ENCODE measurements at places on chromosomes 2 and 18.
A peak's percentile ranks its signal among the peaks of the same experiment; 100 is the strongest.

GRCh38 chr2:237060534-237061312 lies 25.0 kb upstream of the COPS8 start:
- DNase-seq: peak; percentile 49

DNA sequence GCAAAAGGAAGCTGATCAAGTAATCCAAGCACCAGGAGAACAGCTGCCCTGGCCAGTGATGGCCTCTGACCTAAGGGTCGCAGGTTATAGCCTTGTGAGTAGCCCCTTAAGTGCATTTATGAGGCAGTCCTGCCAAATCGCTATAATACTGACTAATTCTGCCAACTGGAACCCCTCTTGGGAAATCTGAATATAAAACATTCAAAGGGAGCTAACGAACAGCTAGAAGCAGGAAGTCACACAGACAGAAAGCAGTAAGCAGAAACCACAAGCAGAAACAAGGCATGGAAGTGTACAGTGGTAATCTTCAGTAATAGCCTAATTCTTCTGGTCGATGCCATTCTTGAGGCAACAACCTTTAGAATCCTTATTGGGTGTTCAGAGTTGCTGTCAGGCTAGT lies 521.3 kb downstream of the METTL4 start:
- DNase-seq: no peak

GRCh38 chr18:13376841-13377351 lies 158.3 kb downstream of the LDLRAD4 start:
- peak; percentile 46 for DNase-seq

DNA sequence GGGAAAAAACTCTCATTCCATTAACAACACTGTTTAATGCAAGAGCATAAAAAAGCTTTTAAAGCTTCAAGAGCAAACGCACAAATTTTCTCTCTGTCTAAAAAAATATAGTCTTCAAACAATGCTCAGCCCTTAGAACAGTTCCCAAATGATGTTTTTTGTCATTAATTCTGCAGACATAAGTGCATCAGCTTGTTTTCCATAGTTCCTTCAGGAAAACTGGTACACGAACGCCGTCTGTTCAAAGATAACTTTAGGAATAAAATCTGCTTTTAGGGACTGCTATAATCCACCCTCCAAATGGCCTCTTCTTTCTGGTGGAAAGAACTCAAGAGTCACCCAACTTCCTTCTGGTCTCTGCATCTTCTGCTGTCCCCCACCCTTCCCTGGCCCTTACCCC lies 98.2 kb upstream of the SLC66A3 start:
- no peak for DNase-seq

DNA sequence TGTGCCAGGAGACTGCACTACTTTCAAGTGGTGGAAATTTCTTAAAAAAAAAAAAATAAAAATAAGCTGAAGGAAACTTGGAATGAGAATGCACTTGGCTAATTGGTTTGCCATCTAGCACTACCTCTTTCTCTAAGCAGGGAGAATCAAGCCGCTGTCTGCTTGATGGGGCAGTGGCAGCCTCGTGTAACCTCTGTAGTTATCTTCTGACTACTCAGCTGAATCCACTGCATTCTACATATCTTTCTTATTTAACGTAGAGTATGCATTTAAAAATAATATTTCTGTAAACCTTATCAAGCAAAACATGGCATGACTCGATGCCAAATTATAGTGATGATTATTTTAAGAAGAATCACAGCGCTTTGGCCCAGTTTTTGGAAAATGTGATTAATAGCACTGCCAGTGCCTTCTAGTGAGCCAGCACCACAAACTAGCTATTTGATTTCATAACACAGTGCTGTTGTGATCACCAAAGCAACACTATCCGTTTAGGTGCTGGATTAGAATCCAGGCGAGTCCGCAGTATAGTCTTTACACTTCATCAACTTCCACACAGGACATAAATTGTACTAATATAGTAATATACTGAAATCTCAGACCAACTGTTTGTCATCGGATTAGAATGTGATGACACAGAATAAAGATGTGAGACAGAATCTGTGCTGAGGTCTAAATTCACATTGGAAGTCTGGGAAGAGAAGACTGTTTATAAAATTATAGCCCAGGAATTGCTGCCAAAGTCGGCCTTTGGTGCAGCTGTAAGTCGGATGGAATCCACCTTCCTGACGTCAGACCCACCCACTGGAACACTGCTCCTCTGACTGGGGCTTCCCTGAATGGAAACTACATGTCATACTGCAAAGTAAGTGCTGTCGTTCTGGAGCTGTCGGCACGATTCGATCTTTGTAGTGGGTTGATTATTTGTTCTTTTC lies 136.5 kb upstream of the ETAA1 start:
- no peak for DNase-seq

GRCh38 chr2:64593035-64593655 lies 60.6 kb downstream of the SERTAD2 start:
- no peak for DNase-seq

GRCh38 chr2:223887127-223887526 lies 49.7 kb upstream of the AP1S3 start:
- DNase-seq: no peak

DNA sequence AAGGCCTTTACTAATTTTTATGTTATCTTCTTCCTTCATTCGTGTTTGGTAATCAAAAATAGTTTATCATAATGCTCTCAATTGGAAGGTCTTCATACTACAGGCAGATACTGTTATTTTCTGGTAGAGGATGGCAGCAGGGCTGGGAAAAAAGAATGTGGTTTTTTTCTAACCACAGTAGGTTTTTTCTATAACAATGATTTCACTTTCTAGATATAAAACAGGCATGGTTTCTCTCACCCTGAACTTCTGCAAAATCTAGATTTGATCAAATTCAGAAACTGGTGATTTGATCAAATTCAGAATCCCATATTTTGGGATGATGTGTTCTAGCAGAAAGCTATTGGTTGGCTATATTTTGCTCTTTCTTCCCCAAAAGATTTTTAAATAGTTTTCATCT lies 27.6 kb downstream of the BCL11A start:
- DNase-seq: no peak

DNA sequence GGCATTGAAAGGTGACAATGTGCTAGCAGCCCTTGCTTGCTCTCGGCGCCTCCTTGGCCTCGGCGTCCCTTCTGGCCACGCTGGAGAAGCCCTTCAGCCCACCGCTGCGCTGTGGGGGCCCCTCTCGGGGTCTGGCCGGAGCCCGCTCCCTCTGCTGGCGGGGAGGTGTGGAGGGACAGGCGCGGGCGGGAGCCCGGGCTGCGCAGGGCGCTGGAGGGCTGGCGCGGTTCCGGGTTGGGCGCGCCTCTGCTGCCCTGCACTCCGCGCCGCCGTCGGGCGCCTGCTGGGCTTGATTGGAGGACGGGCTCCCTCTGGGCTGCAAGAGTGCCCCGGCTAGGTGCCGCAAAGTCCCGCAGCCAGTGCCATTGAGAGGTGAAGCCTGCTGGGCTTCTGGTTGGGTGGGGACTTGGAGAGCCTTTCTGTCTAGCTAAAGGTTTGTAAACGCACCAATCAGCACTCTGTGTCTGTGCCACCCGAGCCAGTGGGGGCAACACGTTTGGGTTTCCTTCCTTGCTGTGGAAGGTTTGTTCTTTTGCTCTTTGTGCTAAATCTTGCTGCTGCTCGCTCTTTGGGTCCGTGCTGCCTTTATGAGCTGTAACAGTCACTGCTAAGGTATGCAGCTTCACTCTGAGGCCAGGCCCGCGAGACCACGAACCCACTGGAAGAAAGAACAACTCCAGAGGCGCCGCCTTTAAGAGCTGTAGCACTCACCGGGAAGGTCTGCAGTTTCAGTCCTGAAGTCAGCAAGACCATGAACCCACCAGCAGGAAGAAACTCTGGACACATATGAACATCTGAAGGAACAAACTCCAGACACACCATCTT lies 14.8 kb upstream of the IMP4 start:
- DNase-seq: no peak

GRCh38 chr2:21376864-21377263 lies 253.1 kb downstream of the TDRD15 start:
- no peak for DNase-seq

GRCh38 chr18:52615943-52616342 lies 275.9 kb downstream of the DCC start:
- peak; percentile 4 for DNase-seq

- DNase-seq: peak; percentile 60
Observed at GRCh38 chr2:27191070-27191829, 20.6 kb upstream of the ATRAID start.

GRCh38 chr2:100976645-100977391 lies 25.3 kb upstream of the RPL31 start:
- peak; percentile 76 for DNase-seq

- no peak for DNase-seq
Observed at GRCh38 chr2:50476174-50476573, 555.8 kb downstream of the NRXN1 start.

DNA sequence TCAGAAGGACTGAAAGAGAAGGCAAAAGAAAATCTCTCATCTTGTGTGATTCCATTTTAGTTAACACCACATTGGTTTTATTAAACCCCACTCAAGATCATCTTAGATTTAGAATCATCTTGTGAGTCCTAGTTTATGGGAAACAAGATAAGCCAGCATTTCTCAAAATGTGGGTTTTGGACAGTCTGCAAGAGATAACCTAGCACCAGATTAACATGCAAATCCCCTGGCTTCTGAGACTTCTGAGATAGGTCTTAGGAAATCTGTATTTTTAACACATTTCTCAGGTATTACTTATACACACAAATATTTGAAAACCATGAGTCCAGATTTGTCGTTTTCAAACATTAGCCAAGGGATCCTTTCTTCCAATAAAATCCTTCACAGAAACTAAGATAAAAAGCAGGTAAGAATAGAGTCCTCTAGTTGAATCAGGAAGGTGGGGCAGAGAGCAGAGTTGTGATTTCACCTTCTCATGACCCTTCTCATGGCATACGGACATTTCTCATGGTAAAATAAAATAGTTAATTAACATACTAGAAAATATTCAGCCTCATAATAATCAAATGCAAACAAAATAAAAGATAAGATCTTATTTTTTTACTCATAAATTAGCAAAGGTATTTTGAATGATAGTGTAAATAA lies 287.2 kb upstream of the FN1 start:
- DNase-seq: no peak
